ENCODE measurements at places on chromosomes 4 and X.

GRCh38 chrX:154309041-154309775 is 13.6 kb downstream of the TKTL1 start:
- no peak for DNase-seq
- no peak overlapping the region for H3K27ac ChIP-seq
- H3K4me1 ChIP-seq: no peaks in the 10 kb centered on the region
- no peaks in the 10 kb centered on the region for H3K36me3 ChIP-seq
- H3K4me3 ChIP-seq: no peak overlapping the region

GRCh38 chr4:120434756-120435155 is 368.1 kb upstream of the MAD2L1 start:
- no peak overlapping the region for H3K4me3 ChIP-seq
- no peaks in the 10 kb centered on the region for H3K27me3 ChIP-seq
- no peaks in the 10 kb centered on the region for H3K4me1 ChIP-seq
- no peak overlapping the region for H3K27ac ChIP-seq

GRCh38 chr4:146842876-146843275 is 102.8 kb downstream of the TTC29 start:
- no peak for DNase-seq
- H3K27ac ChIP-seq: no peak overlapping the region
- H3K36me3 ChIP-seq: no peaks in the 10 kb centered on the region
- no peaks in the 10 kb centered on the region for H3K27me3 ChIP-seq

DNA sequence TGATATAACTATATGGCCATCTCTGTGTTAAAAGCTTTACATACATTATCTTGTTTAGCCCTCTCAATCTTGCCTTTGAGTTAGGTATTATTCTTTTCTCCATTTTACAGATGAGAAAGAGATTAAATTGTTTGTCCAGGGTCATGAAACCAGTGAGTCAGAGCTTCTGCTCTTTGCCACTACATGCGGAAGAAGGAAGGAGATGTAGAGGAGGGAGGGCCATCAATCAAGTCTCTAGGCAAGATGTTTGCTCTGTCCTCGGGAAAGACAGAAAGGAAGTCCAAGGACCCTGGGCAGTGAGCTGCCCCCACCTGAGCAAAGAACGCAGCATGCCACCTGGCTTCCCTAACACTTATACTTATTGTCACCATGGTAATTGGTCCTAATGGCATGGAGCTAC is 133.7 kb upstream of the IL1RAPL2 start:
- no peak overlapping the region for H3K27ac ChIP-seq
- H3K27me3 ChIP-seq: no peaks in the 10 kb centered on the region
- H3K4me1 ChIP-seq: no peaks in the 10 kb centered on the region
- no peak for DNase-seq

- no peaks in the 10 kb centered on the region for H3K27me3 ChIP-seq
- no peak overlapping the region for H3K27ac ChIP-seq
- H3K4me1 ChIP-seq: no peaks in the 10 kb centered on the region
- DNase-seq: no peak
- H3K36me3 ChIP-seq: no peaks in the 10 kb centered on the region
These were observed 331.1 kb downstream of the GRID2 start for GRCh38 chr4:92634882-92635281.

GRCh38 chrX:30504309-30504708 is 73.3 kb downstream of the TASL start:
- no peaks in the 10 kb centered on the region for H3K27me3 ChIP-seq
- no peak for DNase-seq
- no peaks in the 10 kb centered on the region for H3K36me3 ChIP-seq
- H3K4me3 ChIP-seq: no peak overlapping the region
- no peak overlapping the region for H3K27ac ChIP-seq
- H3K4me1 ChIP-seq: no peaks in the 10 kb centered on the region

DNA sequence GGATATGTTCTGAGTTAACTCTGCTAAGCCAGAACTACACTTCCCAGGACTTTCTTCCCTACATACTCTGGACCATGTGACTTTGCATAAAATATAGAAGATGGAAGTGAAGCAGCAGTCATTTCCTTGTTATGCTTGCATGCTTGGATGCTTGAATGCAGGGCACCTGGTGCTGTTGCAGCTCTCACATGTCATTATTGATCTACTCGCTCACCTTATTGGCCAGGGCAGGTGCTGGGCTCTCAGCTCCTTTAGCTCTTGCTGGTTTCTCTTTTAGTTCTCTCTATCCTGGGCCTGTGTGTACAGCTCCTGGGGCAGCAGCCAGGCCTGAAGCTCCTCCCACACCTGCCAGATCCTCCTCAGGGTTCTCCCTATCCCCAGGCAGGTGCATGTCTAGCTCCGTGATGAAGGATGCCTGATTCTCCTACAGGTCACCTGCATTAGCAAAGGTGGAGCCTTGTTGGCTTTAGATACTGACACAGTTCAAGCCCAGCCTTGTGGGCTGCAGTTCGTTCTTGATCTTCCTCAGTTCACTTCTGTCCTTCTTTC is 53.3 kb downstream of the MED28 start:
- no peak for DNase-seq
- no peaks in the 10 kb centered on the region for H3K27me3 ChIP-seq
- no peaks in the 10 kb centered on the region for H3K4me1 ChIP-seq
- H3K36me3 ChIP-seq: no peaks in the 10 kb centered on the region
- no peak overlapping the region for H3K27ac ChIP-seq

GRCh38 chr4:122458625-122459024 is 2.1 kb upstream of the IL2 start:
- no peak for DNase-seq
- no peak overlapping the region for H3K27ac ChIP-seq
- no peaks in the 10 kb centered on the region for H3K36me3 ChIP-seq
- H3K4me1 ChIP-seq: no peaks in the 10 kb centered on the region
- H3K27me3 ChIP-seq: no peaks in the 10 kb centered on the region

- no peaks in the 10 kb centered on the region for H3K27me3 ChIP-seq
- H3K36me3 ChIP-seq: peaks cover 46% of the 10 kb centered on the region
- H3K27ac ChIP-seq: no peak overlapping the region
These were observed 109.1 kb downstream of the PTTG2 start for GRCh38 chr4:38069271-38069760.

GRCh38 chr4:48939785-48940184 is 33.2 kb upstream of the OCIAD2 start:
- H3K36me3 ChIP-seq: no peaks in the 10 kb centered on the region
- no peaks in the 10 kb centered on the region for H3K4me1 ChIP-seq
- no peak overlapping the region for H3K27ac ChIP-seq
- no peaks in the 10 kb centered on the region for H3K27me3 ChIP-seq
- no peak overlapping the region for H3K4me3 ChIP-seq
- no peak for DNase-seq
